Retinal pigment epithelial cell (primary cell): ENCODE measurements at places on chromosomes 11 and 22.
A peak's percentile ranks its signal among the peaks of the same experiment; 100 is the strongest.

- DNase-seq, result no peak
Measured at GRCh38 chr22:19596680-19597398, 72.6 kb upstream of the CLDN5 start.

GRCh38 chr11:61019037-61019831 lies 47.8 kb downstream of the CD6 start:
- no peak for DNase-seq

- no peak for DNase-seq
Measured at GRCh38 chr22:42964994-42965699, 49.8 kb downstream of the PACSIN2 start.

DNA sequence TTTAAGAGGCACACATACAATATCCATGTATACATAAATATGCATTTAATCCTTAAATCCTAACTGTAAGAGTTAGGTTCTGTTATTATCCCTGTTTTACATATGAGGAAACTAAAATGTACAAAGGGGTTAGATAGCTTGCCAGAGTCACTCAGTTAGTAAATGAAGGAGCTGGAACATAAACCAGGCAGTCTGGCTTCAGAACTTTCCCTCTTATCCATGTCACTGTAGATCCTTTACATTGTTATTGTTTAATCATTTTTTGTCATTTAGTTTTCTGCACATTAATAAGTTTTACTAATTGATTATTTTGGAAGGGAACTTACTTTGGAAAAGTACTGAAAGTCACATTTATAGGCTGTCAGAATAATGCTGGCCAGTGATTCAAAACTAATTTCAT lies 282.4 kb downstream of the TMEM135 start:
- no peak for DNase-seq

GRCh38 chr11:10667521-10667885 lies 26.1 kb downstream of the IRAG1 start:
- no peak for DNase-seq

DNA sequence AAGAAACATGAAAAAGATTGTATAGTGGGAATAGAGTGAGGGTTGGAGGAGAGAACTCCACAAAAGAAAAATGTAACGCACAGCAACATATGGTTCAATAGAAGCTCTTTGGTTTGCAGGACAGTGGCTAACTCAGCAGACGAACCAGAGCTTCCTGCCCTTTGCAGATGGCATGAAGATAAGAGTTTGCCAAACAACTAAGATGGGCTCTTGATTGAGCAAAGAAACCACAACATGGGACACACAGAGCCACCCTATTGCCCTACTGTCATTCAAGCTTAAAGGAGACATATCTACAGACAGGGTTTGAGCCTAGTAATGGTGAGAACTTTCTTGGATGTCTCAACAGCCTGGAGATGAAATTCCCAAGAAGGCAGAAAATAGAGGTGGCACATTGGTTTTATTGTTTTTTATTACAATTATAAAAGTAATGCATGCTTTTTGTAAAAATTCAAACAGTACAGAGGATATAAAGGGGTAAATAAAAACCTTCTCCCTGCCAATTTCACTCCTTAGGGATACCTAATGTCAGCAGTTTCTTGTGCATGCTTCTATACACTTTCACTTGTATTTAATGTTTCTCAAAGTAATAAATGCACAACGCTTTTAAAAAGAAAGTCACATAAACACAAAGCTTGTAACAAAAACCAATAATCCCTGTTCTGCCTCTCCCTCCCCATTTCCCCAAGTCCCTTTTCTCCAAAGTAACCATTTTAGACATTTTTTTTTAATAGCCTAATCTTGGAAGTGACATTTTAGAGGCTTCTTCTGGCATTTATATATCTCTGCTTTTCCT lies 63.7 kb downstream of the COPB1 start:
- DNase-seq, result no peak

DNA sequence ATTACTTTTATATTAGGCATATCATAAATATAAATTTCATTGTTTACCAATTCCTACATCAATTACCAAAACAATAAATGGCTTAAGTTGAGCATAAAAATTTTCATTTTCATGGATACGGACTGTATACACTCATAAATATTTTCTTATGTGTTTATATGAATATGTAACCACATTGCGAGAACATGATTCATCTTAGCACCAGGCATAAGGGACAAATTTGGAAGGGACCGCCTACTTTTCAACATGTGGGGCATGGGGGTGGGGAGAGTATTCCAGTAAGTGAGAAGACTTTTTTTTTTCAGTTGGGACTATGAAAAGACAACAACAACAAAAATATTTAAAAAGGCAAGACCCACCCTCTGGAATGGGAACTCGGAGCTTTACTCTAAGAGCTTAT lies 296.1 kb downstream of the RAB38 start:
- no peak for DNase-seq

DNA sequence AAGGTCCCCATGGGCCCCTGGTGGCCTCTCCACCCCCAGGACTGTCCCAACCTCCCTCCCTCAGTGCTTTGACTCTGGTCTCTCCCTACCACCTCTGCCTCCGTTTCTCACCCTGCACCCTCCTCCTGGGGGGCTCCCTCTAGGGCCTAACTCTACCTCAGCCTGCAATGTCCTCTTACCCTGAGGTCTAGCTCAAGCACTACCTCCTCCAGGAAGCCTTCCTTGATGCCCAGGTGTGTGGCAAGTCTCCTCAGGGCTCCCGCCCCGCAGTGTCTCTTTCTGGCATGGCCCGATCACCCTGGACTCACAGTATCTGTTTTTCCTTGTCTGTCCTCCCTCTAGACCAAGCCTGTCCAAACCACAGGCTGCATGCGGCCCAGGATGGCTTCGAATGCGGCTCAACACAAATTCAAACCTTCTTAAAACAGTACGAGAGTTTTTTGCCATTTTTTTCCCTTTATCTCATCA lies 90.8 kb downstream of the PHF21B start:
- DNase-seq, result no peak

DNA sequence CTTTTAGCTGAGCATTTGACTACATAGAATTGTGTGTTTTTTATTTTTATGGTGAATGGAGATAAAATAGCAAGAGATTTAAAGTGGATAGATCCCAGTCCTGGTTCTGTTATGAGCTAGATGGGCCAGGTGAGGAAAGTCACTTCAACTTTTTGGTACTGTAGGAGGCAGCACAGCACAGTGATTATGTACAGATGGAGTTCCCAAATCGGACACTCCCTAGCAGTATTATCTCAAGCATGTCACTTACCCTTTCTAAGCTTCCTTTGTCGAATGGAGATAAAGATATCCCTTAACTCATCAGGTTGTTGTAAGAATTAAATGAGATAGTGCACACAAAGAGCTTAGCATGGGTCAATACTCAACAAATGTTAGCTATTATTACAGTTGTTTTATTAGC lies 5.3 kb downstream of the EXPH5 start:
- no peak for DNase-seq

- DNase-seq, result no peak
Measured at GRCh38 chr22:19811811-19812771, 42.6 kb downstream of the GNB1L start.

DNA sequence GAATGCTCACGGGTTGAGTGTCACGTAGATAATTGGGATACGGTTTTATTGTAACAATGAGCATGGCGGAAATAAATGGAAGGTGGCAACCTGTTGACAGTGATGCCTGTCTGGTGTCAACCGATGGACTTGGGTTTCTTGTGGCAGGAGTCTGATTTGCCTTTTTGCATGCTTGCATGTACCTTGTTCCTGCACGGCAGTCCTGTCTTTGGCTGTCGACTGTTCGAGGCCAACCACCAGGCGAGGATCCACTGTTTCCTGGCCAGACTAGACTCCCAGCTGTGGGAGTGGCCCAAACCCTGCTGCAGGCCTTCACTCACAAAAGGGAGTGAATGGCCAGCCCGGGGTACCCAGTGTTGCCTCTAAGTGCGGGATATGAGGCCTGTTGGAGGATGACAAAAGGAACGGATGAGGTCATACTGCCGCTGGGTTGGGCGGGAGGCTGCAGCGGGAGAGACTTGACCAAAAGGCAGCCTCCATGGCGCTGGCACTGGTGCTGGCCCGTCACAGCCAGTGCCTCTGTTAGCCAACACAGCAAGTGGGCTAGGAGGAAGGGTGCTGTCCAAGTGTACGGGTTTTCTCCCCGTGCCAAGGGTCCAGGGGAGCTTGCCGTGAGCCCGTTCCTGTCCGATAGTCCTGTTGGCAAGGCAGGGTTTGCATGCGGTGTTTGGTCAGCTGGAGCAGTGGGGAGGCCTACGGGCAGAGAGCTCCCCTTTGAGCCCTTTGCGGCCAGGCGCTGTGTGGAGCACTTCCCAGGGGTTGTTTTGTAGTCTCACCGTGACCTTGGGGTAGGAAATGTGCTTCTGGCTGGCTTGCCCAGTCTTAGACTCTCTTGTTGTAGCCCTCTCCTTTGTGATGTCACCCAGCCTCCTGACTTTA lies 974 bp downstream of the DGCR8 start:
- DNase-seq, result no peak

GRCh38 chr11:129930743-129931142 lies 35.4 kb upstream of the NFRKB start:
- no peak for DNase-seq

DNA sequence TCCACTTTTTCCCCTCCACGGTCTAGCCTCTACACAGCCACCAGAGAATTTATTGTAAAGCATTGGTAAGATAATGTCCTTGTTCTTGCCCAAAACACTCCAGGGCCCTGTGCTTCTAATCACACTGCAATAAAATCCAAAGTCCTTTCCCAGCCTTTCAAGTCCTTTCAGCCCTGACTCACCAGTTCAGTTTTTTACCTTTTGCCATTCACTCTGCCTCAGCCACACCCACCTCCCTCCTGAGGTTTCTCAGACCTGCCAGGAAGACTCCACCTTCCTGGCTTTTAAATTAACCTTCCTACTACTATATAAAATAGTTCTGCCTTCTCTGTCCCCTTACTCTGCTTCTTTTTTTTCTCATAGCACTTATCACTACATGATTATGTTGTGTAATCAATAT lies 91.0 kb upstream of the ARHGAP32 start:
- no peak for DNase-seq

DNA sequence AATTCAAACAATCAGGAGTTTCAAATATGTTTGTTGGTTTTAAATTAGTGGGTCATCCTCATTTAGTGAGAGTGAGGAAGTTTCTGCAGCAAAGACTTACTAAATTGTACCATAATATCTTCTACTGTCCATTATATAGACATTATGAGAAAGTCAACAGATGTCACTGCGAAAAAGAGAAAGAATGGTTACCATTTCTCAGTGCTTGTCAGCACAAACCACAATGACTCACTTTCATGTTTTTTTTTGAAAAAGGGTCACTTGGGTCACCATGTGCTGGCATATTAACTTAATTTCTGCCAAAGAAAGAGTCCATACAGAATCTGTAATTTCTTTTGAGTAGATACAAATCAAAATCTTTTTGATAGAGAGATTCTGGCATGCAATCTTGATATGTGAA lies 924.6 kb upstream of the FAT3 start:
- peak; percentile 29 for DNase-seq

GRCh38 chr11:69904974-69905535 lies 85.8 kb upstream of the FGF3 start:
- no peak for DNase-seq

- no peak for DNase-seq
Measured at GRCh38 chr22:44391015-44391414, 78.3 kb upstream of the SHISAL1 start.

- DNase-seq, result peak; percentile 99
Measured at GRCh38 chr22:31055635-31056159, 25.4 kb upstream of the SMTN start.

DNA sequence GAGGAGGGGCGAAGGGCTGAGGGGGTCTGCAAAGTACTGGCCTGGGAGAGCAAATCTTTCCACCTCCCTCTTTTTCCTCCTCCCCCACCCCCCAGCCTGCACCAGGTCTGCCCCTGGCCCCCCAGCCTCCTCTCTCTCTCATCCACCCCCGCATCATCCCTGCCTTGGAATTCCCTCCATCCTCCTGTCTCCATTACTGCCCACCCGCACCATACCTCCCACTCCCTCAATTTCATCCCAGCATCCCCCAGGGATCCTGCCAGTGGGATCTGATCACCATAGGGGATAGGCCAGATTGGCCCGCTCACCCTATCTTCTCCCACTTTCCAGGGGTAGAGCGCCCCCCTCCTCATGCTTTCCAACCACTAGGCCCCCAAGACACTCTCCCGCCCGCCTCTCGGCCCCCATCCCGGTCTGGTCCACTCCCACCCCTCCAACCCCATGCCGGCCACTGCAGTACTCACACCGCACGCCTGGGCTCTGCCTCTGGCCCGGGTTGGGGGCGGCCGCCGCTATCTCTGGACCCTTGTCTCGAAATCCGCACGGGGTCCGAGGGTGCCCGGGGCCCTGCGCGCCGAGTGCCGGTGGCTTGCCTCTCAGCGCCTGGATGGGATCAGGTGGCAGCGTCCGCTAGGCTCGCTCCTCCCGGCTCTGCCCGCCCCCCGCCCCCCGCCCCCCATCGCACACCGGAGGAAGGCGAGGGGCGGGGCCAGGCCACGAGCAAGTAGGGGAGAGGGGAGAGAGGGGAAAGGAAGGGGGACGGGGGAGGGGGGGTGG lies at the start of gene GAL3ST3:
Gene GAL3ST3, minus strand, starts transcription at position 615 of the 777 bp plus-strand sequence. CDS start 3,746 bp downstream, outside the sequence.
- DNase-seq, result no peak

- DNase-seq, result no peak
Measured at GRCh38 chr11:109957601-109958000, 135.6 kb upstream of the ZC3H12C start.

- no peak for DNase-seq
Measured at GRCh38 chr22:19619144-19620009, 94.9 kb upstream of the SEPTIN5 start.

- DNase-seq, result no peak
Measured at GRCh38 chr11:106076171-106076918, 802 bp downstream of the KBTBD3 start.

DNA sequence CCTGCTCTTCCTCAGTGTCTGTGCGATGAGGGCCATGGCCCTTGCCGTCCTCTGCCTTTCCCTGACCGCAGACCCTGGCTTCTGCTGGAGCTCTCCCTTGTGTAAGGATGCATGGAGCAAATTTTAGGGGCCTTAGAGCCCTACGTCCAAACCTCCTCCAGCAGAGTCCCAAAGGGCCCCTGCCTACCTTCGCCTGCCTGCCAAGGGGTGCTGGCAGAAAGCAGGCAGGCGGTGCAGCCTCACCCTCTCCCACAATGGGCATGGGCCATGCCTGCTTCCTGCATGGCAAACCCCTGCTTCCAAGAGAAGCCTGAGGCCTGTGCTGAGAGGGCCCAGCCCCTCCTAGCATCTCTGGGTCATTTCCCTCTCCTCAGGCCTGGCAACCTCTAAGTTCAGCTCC lies 71.3 kb upstream of the FGF3 start:
- no peak for DNase-seq

DNA sequence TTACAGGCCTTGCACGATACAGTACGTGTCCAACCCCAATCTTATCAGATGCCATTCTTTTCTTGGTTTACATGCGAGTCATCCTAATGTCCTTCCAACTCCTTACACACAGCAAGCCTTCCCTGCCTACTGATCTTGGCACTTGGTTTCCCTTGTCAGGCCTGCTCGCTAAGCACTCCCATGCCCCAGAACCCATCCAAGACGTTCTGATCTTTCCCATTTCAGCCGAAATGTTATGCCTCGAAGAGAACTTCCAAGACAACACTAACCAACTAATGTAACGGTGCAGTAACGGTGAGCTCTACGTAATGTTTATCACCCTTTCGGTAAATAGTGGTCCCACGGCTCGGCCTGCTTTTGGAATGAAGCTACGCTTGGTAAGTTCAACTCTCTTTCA lies 521 bp downstream of the PES1 start:
- DNase-seq, result no peak
